NCI-H1436 treated with DMSO at 0.1 percent for 48 hours (cell line): ENCODE measurements at places on chromosomes 5 and 9.

DNA sequence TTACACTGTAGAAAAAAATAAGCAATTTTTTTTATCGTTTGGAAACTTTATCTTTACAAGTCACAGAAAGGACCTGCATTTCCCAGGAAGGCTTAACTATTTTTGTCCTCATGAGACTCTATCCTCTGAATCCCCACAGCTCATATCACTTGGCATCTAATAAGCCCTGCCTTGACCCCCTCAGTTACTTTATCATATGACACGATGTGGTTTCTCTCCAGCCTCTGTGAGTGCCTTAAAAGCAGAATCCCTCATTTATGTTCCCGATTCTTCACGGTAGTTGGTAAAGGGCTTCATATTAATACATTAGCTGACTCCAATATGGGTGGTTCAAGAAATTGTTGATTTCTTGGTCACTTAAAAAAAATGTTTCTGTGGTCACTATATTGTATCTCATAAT is 296.6 kb upstream of the GRAMD2B start:
- DNase-seq: no peak

DNA sequence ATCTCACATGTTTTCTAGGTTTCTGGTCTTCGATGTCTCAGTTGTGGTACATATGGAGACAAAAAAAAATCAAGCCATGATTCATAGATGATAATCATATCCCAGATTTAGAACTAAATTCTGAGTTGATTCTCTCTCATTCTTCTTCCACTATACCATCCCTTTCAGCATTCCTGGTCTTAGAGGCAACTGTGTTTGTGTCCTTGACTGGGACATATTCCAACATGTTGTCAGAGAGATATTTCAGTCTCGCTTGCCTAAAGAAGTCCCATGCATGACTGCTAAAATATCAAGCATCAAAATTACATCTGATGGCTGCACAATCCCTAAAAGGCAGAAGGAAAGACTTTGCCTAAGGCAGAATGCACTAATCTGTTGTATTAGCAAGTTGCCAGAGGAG is 236.6 kb downstream of the PSAT1 start:
- DNase-seq: no peak

- no peak for DNase-seq
Observed at GRCh38 chr5:23405316-23406068, 101.9 kb upstream of the PRDM9 start.

DNA sequence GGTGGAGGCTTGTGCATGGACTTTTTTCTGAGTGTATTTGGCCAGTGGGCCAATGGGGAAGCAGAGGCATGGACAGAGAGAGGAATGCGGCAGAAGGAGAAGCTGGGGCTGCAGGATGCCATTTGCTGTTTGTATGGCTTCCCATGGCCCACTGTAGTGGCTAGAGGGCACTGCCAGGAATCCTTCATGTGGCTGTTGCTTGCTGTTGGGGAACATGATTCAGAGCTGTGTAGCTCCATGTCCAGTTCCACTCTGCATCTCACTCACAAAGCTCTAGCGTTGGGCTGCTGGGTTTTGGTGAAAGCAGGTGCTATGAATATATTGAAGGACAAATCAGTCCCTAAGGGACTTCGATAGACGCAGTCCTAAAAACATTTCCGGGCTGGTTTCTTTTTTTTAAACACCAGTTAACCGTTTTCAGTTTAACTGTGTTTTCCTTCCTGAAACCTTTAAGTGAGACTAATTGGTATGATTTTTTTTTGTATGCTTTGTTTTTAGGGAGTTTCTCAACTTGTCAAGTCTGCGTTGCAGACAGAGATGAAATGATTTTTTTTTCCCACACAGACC is 51.3 kb downstream of the SLC22A5 start:
- DNase-seq: no peak

- no peak for DNase-seq
Observed at GRCh38 chr5:166781737-166782136, 1509.7 kb upstream of the WWC1 start.

DNA sequence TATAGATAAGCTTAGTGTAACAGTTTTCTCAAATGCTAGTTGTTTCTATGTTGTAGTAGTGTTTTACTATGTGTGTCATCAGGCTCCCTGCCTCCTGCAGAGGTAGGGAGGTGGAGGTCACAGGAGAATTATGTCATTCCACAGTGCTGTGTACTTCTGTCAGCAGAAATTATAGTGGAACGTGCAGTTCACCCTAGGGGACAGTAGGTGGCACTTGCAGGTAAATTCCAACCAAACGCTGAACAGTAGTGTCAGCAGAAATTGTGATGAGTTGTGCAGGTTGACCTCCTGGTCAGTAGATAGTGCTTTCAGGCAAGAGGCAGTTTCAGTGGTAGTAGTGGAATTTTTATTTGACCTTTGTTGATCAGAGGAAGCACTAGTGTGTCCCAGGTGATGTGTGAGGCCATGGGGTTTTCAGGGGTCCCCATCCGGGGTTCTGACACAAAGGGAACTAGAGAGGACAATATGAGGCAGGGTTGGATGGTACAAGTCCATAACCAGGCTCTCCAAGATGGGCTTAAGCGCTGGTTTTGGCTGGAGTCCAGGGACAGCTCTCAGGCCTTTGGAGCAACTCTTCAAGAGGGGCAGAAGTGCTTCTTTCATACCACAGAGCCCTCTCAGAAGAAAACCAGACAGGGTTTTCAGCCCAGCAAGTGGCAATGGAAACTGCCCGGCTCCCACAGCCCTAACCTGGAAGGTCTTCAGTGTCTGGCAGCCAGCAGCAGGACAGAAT is 402.9 kb downstream of the CYLC2 start:
- DNase-seq: no peak

- no peak for DNase-seq
Observed at GRCh38 chr5:112935675-112936074, 13.6 kb upstream of the REEP5 start.

DNA sequence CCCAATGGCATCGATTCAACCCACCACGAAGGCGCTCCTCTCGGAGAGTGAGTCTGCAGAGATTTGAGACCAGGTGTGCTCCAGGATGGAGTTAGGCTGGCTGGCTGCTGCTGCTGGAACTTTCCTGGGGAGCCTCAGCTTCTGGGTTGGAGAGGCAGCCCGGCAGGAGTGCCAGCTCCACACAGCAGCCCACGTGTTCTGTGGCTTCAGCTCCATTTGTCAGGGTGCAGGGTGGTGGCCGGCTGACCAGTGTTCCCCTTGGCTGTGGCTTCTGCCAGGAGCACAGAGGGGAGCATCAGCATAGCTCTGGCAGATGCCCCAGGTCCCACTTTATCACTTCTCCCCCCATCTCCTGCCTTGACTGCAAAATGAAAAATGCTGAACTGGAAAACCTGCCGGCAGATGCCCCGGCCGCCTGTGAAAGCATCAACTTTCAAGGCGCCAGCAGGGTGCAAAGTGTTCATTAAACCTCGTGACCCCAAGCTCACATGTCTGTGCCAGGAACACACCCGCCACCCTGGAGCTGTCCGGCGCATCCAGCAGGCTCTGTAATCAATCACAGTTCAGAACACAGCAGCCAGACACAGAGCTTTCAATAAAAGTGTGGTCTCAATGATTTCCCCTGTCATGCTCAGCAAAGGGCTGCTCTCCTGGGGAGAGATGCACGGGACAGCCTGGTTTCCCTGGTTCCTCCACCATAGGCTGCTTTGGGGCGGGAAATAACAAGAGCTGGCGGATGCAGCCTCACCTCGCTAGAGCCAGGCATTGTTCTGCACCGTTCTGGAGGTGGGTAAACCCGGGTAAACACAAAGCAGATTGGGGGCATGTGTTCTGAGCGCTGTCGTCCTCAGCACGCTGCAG is 53.2 kb downstream of the TRIP13 start:
- DNase-seq: no peak

- DNase-seq: no peak
Observed at GRCh38 chr9:7443541-7443940, 356.0 kb downstream of the DMAC1 start.

DNA sequence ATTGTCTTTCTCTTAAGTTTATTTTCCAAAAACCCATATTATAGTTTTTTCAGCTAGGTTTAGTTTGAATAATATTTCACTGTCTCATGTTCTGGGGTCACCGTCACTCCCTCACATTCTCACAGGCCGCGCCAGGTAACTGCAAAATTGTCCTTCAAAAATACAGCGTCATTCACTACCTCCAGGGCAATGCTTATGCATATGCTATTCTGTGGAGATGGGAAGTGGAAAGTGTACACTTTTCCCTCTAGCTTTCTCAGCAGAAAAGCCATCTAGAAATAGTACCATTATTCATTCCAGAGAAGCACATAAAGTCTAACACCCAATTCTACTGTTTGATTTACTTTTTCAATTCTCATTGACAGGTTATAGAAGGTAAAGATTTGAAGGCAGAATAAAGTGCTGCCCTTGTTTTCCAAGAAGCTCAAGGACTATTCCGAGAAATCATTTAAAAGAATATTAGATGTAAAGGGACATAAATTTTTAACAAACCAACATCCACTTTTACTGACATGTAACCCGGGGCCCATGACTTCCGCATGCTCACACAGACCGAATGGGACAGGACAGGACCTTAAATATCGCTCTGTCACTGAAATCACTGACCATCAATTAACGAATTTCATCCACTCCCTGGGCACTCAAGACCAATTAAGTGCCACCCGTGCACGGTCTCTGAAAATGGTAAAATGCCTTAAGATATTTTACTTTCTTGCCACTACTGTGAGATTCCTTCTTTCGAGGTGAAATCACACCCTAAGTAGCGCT is 720 bp downstream of the NUDT12 start:
- DNase-seq: no peak

- DNase-seq: no peak
Observed at GRCh38 chr9:114805670-114806525, at the start of gene TNFSF15. TSS of gene TNFSF15 (minus strand) at chr9:114806039. CDS start at chr9:114806012, 27 bp downstream.

- DNase-seq: no peak
Observed at GRCh38 chr9:107770716-107771115, 281.1 kb upstream of the KLF4 start.

- DNase-seq: no peak
Observed at GRCh38 chr9:19690128-19690527, 98.7 kb downstream of the SLC24A2 start.

- no peak for DNase-seq
Observed at GRCh38 chr5:65078331-65078730, 309.6 kb downstream of the CWC27 start.

DNA sequence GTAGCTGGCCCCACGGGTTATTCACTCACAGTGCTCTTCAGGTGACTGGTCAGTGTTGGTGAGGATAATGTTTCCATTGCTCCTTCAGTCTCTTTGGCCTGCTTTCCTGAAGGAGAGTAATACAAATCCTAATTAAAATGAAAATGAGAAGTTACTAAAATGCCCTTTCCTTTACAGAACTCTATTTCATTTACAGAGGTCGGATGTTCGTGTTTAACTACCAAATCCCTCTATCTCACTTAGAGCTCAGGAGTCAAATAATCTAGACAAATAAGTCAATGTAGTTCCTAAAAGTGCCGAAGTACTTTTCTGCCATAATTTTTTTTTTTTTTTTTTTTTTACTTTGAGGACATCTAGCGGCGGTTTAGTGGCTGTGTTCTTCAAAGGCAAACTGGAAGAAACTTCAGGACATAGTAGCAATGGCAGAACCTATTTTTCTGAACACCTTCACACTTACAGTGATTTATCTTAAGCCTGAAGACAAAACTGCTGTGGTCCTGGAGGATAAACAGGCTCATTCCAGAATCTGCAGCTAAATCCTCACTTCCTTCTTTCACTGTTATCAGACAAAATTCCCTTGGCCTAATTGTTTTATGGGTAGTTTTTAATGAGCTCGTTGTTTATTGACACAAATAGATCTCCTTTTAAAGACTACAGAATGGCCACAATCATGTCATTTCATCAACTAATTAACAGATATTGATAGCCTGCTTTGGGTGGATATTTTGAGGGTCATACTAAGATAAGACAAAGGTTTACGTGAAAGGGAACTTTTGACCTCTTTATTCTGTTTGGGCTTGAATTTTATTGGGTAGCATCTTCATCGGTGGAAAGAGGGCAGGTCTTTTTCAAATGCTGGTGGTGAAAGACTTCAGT is 207.6 kb upstream of the DMRTA1 start:
- DNase-seq: no peak

DNA sequence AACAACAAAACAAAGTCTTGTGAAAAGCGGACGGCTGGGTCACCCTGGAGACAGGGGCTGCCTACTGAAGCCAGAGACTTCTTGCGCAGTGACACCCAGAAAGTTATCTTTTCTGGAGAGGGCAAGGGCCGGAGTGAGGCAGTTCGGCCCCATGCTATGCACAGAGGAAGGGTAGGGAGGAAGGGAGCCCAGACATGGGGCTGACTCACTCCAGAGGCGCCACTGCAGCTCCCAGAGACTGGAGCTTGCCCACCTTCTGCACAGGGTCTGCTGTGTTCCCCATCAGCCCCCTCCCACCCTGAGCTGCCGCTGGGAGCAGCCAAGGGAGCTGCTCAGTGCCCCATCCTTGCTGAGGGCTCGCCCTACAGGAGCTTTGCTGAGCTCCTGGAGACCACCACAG is 13.3 kb downstream of the SLC6A3 start:
- DNase-seq: no peak

GRCh38 chr5:174608631-174609097 is 115.7 kb upstream of the MSX2 start:
- DNase-seq: no peak

DNA sequence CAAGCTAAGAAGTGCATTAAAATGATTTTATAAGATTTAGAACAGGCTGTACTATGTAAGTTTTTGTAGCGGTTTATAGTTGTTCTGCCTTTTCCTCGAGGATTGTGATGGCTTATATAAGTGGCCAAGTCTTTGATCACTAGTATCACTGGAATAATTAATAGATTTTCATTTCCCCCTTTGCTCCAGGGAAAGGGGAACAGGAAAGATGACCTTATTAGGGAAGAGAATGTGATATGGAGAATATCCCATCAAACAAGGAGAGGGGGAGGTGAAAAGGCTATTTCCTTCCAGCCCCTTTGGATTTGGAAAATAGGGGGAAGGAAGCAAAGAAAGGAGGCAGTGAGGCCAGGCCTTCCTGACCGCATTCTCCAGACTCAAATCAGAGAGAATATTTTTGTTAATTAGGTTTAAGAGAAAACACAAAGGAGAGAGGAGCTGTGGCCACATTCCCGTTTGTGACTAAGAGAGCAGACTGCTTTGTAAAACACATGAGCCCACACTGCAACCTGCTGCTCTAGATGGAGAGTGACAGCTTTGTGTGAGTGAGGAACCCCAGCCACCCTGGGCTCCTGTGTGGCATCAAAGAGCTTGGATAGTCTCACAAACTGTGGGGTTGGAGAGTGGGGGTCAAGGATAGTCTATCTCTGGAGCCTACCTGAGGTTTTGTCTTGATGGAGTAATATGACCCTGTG is 359.5 kb downstream of the DTWD2 start:
- DNase-seq: no peak
